SW480 (cell line): ENCODE measurements at places on chromosomes 3 and 15.

DNA sequence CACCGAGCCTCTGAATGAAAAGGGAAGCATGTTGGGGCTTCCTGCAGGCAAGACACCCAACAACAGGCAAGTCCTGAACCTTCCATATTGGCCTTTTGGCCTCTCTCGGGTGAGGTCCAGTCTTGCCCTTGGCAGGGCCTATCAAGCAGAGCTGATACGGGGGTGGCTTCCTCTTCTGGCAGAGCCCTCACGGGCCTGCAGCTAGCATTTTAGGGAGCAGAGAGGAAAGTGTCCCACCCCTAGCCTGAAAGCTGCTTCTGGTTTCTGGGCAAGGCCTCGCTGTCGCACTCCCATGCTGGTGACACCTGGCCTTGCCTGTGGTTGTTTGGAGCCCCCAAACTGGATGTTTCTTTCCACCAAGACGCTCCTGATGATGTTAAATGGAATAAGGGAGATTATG is 31.8 kb upstream of the CTSH start:
- DNase-seq, result no peak

- no peak for DNase-seq
Observed at GRCh38 chr3:12181806-12182205, 23.1 kb upstream of the TIMP4 start.

- no peak for DNase-seq
Observed at GRCh38 chr3:76361010-76361409, 575.7 kb upstream of the ZNF717 start.

GRCh38 chr15:85889956-85890619 is 95.4 kb upstream of the KLHL25 start:
- no peak for DNase-seq

GRCh38 chr15:98282656-98283332 is 322.3 kb downstream of the ARRDC4 start:
- no peak for DNase-seq

DNA sequence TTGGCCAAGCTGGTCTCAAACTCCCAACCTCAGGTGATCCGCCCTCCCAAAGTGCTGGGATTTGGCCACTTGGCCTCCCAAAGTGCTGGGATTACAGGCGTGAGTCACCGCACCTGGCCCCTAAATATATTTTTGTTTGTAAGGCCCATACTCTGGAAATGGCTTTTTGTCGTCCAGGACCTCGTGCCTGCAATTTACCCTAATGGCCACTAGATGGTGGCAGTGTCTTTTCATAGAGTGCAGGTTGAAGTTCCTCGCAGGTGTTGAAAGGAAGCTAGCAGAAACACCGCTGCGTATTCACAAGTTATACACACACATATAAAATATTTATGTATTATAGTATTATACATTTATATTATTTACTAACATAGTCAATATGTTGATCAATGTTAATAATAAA is 97.2 kb downstream of the LRTM1 start:
- peak; percentile 30 for DNase-seq

GRCh38 chr3:31417486-31417885 is 115.2 kb upstream of the STT3B start:
- DNase-seq, result no peak

- no peak for DNase-seq
Observed at GRCh38 chr3:113436809-113437208, 4.5 kb downstream of the CFAP44 start.

GRCh38 chr3:13137941-13138832 is 65.0 kb upstream of the IQSEC1 start:
- no peak for DNase-seq

GRCh38 chr15:73681063-73681462 is 3.1 kb upstream of the CD276 start:
- DNase-seq, result no peak

- no peak for DNase-seq
Observed at GRCh38 chr3:45067941-45068340, 41.8 kb downstream of the CLEC3B start.
